Esophagus mucosa (tissue), 1 donor: ENCODE measurements at places on chromosomes 12 and 14. TPM values are rescaled to one million over a fixed set of nuclear protein-coding genes. Genes with fewer than 3 reads are reported as not detected.
A peak's percentile ranks its signal among the peaks of the same experiment; 100 is the strongest.

The KRT71 gene
- total RNA-seq = not detected

The LRP1-AS gene
- total RNA-seq = not detected

The SLC10A1 gene
- total RNA-seq = not detected

DNA sequence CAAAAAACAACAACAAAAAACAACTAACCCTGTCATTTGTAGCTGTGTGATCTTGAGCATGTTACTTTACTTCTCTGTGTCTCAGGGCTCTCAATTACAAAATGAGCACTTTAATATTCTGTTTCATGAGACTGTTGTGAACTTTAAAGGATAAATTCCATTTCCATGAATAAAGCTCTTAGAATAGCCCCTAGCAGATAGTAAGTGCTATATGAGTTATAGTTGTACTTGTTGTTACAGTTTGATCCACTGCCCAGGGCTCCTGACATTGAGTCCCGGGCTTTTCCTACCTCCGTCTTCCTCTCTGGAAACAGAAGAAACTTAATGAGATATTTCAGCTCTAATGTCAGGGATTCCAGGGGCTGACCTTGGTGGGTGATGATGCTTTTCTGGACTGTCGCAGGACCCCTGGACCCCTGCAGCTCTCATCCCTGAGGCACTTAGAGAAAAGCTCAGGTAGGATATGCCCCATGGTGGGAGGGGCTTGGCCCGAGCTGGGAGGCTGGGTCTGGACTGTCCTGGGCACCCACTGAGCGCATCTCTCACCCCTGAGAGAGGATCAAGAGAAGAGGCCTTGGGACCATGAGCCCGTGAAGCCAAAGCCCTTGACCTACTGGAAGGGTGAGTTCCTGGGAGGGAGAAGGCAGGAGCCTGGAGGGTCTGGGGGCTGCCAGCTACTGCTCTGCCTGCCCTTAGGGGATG lies 5.1 kb downstream of the P3H3 start:
- no peak for ATAC-seq

DNA sequence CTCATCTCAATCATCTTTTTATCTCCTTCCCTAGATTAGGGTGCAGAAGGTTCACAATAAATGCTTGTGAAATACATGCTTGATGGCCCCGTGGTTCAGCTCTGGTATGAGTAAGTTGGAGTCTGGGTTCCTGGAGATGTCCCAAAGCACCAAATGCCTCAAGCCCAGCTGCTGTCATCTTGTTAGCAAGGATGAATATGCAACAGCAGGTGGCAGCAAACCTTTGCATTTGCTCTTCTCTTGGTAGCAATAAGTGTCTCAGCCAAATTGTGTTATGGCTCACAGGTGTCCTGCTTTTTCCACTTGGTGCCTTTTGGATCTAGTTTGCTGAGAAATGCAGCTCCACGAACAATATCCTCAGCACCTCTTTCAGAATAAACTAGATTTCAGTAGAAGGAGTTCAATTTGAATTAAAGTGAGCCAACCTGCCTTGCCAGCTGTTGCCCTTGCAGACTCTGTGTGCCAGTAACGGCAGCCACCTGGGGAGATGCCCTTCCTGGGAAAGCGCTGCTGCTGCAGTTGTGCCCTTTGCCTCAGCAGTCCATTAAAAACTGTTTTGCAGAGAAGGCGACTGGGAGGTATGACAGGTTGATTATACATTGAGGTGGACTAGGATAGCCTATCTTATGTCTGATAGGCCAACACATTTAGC lies 417.3 kb downstream of the SNAPC1 start:
- ATAC-seq = peak; percentile 71

- ATAC-seq = no peak
Measured at GRCh38 chr12:91744597-91744996, 401.0 kb downstream of the BTG1 start.

- no peak for ATAC-seq
Measured at GRCh38 chr14:22320362-22320750, 268.7 kb downstream of the DAD1 start.

DNA sequence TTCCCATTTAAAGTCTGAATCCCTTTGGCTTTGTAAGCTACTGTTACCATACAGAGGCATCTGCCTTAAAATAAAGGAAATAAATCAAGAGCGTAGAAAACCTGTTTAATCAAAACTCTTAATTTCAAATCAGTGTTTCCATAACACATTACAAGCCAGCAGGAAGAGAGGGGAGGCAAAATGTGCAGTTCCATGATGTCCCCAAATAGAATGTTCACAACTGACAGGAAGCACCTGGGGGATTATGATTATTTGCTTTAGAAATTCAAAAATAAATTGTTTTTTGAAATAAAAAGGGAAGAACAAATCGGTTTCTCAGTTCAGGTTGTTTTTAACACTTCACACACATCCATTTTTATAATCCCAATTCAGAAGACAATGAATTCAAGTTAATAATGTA lies 21.4 kb downstream of the SOCS2 start:
- no peak for ATAC-seq
